ENCODE measurements at places on chromosomes 12 and 14. TPM values are rescaled to one million over a fixed set of nuclear protein-coding genes. Genes with fewer than 3 reads are reported as not detected.

- peaks cover 24% of the 10 kb centered on the region for H3K36me3 ChIP-seq
- H3K4me1 ChIP-seq: peaks cover 28% of the 10 kb centered on the region
- H3K27ac ChIP-seq: peak overlapping the region; percentile 93
- peak; percentile 56 for DNase-seq
- H3K4me3 ChIP-seq: peak overlapping the region; percentile 94
Measured at GRCh38 chr12:132085291-132085635, 58.9 kb downstream of the DDX51 start.

GRCh38 chr14:57889245-57889644, 23.4 kb upstream of the SLC35F4 start:
- no peak for DNase-seq
- no peak overlapping the region for H3K4me3 ChIP-seq
- H3K27ac ChIP-seq: no peak overlapping the region
- H3K36me3 ChIP-seq: no peaks in the 10 kb centered on the region

Gene B4GALNT3
- 0.37 TPM for total RNA-seq

Gene CFAP251
- 0.21 TPM for total RNA-seq

Data from activated CD8-positive, alpha-beta memory T cell treated with anti-CD3 and anti-CD28 coated beads, Interleukin-2, amount 10 ng/mL, durations not matched to agents 7 days and 5 days (primary cell).